ENCODE measurements at places on chromosomes 2 and 18. TPM values are rescaled to one million over a fixed set of nuclear protein-coding genes. Genes with fewer than 3 reads are reported as not detected.
A peak's percentile ranks its signal among the peaks of the same experiment; 100 is the strongest.

GRCh38 chr18:36368889-36369288, 71.4 kb downstream of the FHOD3 start:
- no peaks in the 10 kb centered on the region for H3K4me1 ChIP-seq
- no peaks in the 10 kb centered on the region for H3K36me3 ChIP-seq
- H3K4me3 ChIP-seq, result no peak overlapping the region
- no peak for DNase-seq
- no peak overlapping the region for H3K27ac ChIP-seq

GRCh38 chr18:48410095-48410920, 1.1 kb upstream of the ZBTB7C start:
- peak; percentile 86 for DNase-seq
- H3K4me1 ChIP-seq, result peaks cover 12% of the 10 kb centered on the region
- H3K27me3 ChIP-seq, result peaks cover 28% of the 10 kb centered on the region
- H3K4me3 ChIP-seq, result peak overlapping the region; percentile 89
- peak overlapping the region; percentile 21 for H3K27ac ChIP-seq
- no peaks in the 10 kb centered on the region for H3K36me3 ChIP-seq

GRCh38 chr2:143792602-143793001, 663.4 kb downstream of the ARHGAP15 start:
- no peaks in the 10 kb centered on the region for H3K36me3 ChIP-seq
- H3K4me3 ChIP-seq, result no peak overlapping the region
- H3K27me3 ChIP-seq, result no peaks in the 10 kb centered on the region
- no peaks in the 10 kb centered on the region for H3K4me1 ChIP-seq

- DNase-seq, result no peak
- H3K4me3 ChIP-seq, result no peak overlapping the region
- H3K27me3 ChIP-seq, result no peaks in the 10 kb centered on the region
- H3K36me3 ChIP-seq, result no peaks in the 10 kb centered on the region
Measured at GRCh38 chr2:150742094-150742493, 254.6 kb upstream of the RND3 start.

DNA sequence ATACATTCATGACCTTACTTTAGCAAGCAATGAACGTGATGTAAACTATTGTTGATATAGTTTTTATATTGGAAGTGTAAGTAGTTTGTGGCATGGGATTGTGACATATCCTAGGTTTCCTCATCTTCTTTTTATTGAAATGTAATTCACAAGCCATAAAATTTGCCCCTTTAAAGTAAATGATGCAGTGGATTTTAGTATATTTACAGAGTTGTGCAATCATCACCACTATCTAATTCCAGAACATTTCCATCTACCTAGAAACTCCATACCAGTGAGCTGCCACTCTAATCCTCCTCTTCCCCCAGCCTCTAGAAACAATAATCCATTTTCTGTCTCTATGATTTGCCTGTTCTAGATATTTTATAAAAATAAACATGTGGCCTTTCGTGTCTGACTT, 10.7 kb upstream of the CASP10 start:
- no peaks in the 10 kb centered on the region for H3K27me3 ChIP-seq
- H3K4me3 ChIP-seq, result no peak overlapping the region
- DNase-seq, result no peak
- no peaks in the 10 kb centered on the region for H3K4me1 ChIP-seq
- H3K36me3 ChIP-seq, result no peaks in the 10 kb centered on the region
- H3K27ac ChIP-seq, result no peak overlapping the region

DNA sequence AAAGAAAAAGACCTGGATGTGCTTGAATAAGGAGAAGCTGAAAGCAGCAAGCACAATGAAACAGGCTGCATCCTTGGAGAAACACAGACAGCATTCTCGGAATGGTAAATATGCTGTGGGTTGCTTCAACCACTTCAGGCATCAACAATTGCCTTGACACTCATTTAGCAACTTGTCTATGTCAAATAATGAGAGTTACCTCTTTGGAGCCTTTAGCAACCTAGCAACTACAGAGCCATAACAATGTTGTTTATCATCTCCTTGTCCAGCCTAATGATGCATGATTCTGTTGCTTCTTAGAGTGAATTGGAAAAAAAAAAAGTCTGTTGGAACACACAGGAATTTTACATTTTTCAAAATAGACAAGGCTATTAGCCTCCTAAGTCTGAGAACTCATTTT, 410.6 kb downstream of the PIK3C3 start:
- H3K4me1 ChIP-seq, result no peaks in the 10 kb centered on the region
- no peak overlapping the region for H3K4me3 ChIP-seq
- no peaks in the 10 kb centered on the region for H3K27me3 ChIP-seq

- H3K4me3 ChIP-seq, result no peak overlapping the region
- H3K27ac ChIP-seq, result no peak overlapping the region
- no peaks in the 10 kb centered on the region for H3K4me1 ChIP-seq
- no peaks in the 10 kb centered on the region for H3K36me3 ChIP-seq
- DNase-seq, result no peak
- H3K27me3 ChIP-seq, result peaks cover 16% of the 10 kb centered on the region
Measured at GRCh38 chr2:240208631-240209211, 68.3 kb upstream of the OTOS start.

DNA sequence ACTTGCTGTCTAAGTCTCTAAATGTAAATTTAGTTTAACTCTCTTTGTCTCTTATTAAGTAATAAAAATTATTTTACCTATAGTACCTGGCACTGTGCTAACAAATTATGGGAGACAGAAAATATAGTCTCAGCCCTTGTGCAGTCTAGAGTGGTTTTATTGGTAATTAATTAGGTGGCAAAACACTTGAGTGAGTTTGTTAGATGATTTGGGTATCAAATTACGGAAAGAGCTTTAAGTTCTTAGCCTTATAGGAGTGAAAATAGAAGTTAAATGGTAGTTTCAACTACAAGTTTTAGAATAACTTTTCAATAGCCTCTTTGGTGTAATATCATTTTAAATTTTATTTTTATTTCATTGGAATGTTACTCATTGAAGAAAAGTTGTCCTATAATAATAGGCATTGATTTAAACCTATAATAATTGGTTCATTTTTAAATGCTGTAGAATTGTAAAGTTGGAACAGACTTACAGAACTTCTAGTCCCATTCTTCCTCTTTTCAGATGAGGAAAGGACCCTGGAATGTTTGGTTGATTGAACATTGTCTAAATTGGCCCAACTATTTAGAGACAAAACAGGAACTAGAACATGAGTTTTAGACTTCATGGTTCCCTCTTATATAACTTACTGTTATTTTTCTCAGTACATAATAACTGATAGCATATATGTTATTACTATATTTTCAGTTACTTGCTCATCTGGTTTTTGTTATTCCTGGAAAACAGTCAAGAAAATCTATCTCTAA, 10.2 kb upstream of the HTR2B start:
- H3K36me3 ChIP-seq, result no peaks in the 10 kb centered on the region
- H3K27ac ChIP-seq, result no peak overlapping the region
- H3K27me3 ChIP-seq, result no peaks in the 10 kb centered on the region
- no peak for DNase-seq
- no peak overlapping the region for H3K4me3 ChIP-seq

GRCh38 chr2:134226601-134227000, 27.3 kb upstream of the MGAT5 start:
- H3K36me3 ChIP-seq, result no peaks in the 10 kb centered on the region
- no peak for DNase-seq
- no peak overlapping the region for H3K4me3 ChIP-seq
- no peaks in the 10 kb centered on the region for H3K4me1 ChIP-seq
- no peak overlapping the region for H3K27ac ChIP-seq
- H3K27me3 ChIP-seq, result no peaks in the 10 kb centered on the region

GRCh38 chr18:22424565-22424963, 6.8 kb upstream of the CTAGE1 start:
- H3K36me3 ChIP-seq, result no peaks in the 10 kb centered on the region
- DNase-seq, result no peak
- H3K27me3 ChIP-seq, result no peaks in the 10 kb centered on the region
- no peaks in the 10 kb centered on the region for H3K4me1 ChIP-seq
- no peak overlapping the region for H3K27ac ChIP-seq
- no peak overlapping the region for H3K4me3 ChIP-seq

DNA sequence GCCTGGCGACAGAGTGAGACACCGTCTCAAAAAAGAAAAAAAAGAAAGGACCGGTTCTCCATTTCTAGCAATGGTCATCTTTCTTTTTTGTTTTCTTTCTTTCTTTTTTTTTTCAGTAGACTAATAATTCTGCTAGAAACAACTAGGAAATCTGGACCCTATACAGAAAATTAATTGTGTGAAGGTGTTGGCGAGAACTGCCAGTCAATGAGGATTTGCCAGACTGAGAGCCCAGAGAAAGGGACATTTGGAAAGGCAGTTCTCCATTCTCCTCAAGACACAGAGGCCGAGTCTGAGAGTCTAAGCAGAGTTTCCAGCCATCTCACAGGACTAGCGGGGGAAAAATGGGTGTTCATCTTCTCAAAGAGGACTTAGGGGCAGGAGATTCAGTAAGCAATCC, 123.6 kb upstream of the GPC1 start:
- no peaks in the 10 kb centered on the region for H3K4me1 ChIP-seq
- no peak overlapping the region for H3K27ac ChIP-seq
- DNase-seq, result no peak
- no peaks in the 10 kb centered on the region for H3K27me3 ChIP-seq
- no peaks in the 10 kb centered on the region for H3K36me3 ChIP-seq

- no peaks in the 10 kb centered on the region for H3K27me3 ChIP-seq
- no peak for DNase-seq
- H3K27ac ChIP-seq, result peak overlapping the region; percentile 56
- H3K36me3 ChIP-seq, result no peaks in the 10 kb centered on the region
Measured at GRCh38 chr2:159124441-159124911, 156.0 kb downstream of the TANC1 start.

DNA sequence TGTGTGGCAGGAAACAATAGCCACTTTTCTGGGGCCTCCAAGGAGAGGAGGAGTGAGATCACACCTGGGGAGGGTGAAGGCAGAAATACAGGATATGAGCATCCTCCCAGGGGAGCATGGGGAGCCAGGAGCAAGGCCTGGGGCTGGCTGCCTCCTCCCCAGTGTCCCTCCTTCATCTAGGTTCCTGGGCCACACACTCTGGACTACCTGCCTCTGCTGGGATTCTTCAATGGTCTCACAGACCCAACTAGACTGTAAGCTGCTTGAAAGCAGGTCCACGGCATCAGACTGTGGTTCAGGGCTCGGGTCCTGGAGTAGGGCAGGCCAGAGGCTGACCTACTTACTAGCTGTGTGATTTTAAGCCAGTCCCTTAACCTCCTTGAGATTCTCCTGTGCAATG, 94.0 kb downstream of the MCFD2 start:
- no peaks in the 10 kb centered on the region for H3K4me1 ChIP-seq
- DNase-seq, result no peak
- no peak overlapping the region for H3K4me3 ChIP-seq
- H3K27ac ChIP-seq, result no peak overlapping the region

- peak overlapping the region; percentile 84 for H3K27ac ChIP-seq
- H3K4me1 ChIP-seq, result peaks cover 10% of the 10 kb centered on the region
- DNase-seq, result no peak
- no peaks in the 10 kb centered on the region for H3K36me3 ChIP-seq
Measured at GRCh38 chr2:188977317-188977716, 3.1 kb downstream of the COL3A1 start.

DNA sequence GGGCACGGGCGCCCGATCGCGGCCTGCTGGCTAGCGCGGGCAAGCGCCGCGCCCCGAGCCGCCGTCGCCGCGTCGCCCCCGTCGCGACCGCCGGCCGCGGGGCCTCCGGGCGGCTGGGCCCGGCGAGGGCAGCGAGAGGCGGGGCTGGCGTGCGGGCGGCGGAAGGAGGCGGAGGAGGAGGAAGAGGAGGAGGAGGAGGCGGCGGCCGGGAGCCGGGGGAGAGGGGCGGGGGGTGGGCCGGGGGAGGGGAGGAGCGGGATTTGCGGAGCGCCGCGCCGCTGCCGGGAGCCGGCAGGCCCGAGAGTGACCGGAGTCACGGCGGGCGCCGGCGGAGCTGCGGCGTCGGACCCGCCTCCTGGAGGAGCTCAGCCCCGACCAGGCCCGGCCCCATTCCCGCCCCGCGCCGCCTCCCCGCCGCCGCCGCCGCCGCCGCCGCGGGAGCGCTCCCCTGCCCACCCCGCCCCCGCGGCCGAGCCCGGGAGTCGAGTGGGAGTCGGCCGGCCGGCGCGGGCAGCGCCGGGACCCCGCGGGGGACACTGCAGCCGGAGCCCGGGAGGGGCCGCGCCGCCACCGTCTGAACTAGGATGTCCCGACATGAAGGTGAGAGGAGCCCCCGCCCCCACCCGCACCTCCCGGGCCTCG, at the start of gene KCMF1:
TSS of gene KCMF1 (plus strand) at position 294 of the 642 bp plus-strand sequence. CDS start at position 585, 291 bp downstream.
- DNase-seq, result peak; percentile 39
- H3K27me3 ChIP-seq, result no peaks in the 10 kb centered on the region
- peaks cover 73% of the 10 kb centered on the region for H3K4me1 ChIP-seq
- no peaks in the 10 kb centered on the region for H3K36me3 ChIP-seq

- H3K27ac ChIP-seq, result no peak overlapping the region
- no peaks in the 10 kb centered on the region for H3K27me3 ChIP-seq
- H3K4me1 ChIP-seq, result no peaks in the 10 kb centered on the region
- DNase-seq, result no peak
- no peaks in the 10 kb centered on the region for H3K36me3 ChIP-seq
Measured at GRCh38 chr18:6010284-6010683, 115.0 kb upstream of the TMEM200C start.

DNA sequence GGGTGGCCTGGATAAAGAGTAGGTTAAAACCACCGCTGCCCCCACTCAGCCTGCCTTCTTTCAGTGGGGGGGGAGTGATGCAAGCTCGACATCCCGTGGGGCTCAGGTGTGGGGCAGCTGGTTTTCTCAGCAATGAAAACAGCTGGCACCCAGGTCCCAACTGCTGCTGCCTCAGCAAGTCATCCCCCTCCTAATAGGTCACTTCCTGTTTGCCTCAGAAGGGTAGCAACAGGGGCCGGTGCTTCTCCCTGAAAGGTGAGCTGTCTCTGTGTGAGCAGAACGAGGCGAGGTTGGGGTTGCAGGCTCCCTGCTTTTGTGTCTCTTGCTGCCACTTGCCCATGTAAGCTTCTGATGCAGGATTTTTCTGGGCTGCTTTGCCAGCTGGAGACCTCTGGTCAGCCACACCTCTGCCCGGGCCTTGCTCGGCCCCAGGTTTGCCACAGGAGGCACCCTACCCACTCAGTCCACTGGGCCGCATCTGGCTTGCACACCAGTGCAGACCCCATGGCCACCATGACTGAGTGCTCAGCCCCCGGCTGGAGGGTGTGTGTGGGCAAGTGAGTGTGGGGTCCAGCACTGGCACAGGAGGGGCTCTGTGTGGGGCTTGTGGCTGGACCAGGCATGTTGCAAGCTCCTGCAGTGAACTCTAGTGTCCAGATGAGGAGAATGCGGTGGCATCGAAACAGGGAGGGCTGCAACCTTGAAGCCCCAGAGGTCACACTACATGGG, 11.5 kb upstream of the ASB1 start:
- H3K36me3 ChIP-seq, result peaks cover 5% of the 10 kb centered on the region
- DNase-seq, result no peak
- H3K4me3 ChIP-seq, result no peak overlapping the region
- no peaks in the 10 kb centered on the region for H3K27me3 ChIP-seq
- no peak overlapping the region for H3K27ac ChIP-seq

Gene CYTIP
- total RNA-seq, result 3.7 TPM

Gene RMDN2
- 9.6 TPM for total RNA-seq

Gene GPR155
- total RNA-seq, result 8.6 TPM

Gene PDE11A
- total RNA-seq, result 1.7 TPM

Gene NYAP2
- not detected for total RNA-seq

Gene TRABD2A
- 0.98 TPM for total RNA-seq
